ENCODE measurements at places on chromosomes 7 and 10.

- no peak for DNase-seq
Observed at GRCh38 chr10:113316506-113316905, 236.3 kb upstream of the HABP2 start.

- DNase-seq, result no peak
Observed at GRCh38 chr10:102115775-102116174, 4.4 kb downstream of the LDB1 start.

DNA sequence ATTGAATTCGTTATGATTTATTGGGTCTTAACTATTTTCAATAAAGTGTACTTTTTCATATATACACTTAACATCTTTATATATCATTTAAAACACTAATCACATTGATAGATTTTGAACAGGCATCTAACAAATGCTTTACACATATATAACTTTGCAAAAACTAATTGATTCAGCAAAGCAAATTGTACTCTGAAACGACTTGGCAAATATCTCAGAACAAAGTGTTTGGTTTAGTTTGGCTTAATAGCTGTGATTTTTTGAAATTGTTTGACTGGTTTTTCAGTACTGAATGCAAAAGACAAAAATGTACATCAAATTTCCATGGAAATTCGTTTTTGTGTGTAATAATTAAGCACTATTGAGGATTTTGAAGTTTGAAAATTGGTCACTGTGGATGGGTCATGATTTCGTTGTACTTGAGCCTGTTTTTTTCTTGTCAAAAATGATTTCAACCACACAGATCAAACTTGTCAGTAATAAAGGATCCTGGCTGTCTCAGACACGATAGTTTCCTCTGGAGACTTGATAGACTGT, 125.3 kb upstream of the SLC25A13 start:
- DNase-seq, result no peak

GRCh38 chr7:29833929-29834328, 27.6 kb downstream of the WIPF3 start:
- no peak for DNase-seq

GRCh38 chr10:18297659-18298058, 157.4 kb downstream of the CACNB2 start:
- DNase-seq, result no peak

- peak; percentile 61 for DNase-seq
Observed at GRCh38 chr7:149670288-149670687, 103.1 kb downstream of the ZNF467 start.

GRCh38 chr7:5652118-5652517, 129.3 kb downstream of the RNF216 start:
- DNase-seq, result no peak

DNA sequence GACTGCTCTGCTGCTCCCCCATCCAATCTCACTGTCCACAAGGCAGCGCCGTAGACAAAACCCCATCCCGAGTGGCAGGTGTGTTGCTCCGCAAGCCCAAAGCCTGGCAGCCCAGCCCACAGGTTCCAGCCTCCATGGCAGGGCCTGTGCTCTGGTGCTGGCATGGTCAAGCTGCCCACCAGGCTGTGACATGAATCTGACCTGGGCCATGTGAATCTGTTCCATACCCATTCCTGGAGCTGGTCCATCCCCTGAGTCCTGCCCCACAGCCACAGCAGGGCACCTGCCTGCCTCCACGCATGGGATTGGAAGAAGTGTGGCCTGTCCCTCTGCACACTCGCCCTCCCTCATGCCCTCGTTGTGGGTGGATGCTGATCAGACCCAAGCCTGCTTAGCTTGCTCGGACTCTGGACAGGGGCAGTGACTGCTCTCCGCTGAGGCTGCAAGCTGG, 128.8 kb downstream of the PTPN20 start:
- DNase-seq, result no peak

DNA sequence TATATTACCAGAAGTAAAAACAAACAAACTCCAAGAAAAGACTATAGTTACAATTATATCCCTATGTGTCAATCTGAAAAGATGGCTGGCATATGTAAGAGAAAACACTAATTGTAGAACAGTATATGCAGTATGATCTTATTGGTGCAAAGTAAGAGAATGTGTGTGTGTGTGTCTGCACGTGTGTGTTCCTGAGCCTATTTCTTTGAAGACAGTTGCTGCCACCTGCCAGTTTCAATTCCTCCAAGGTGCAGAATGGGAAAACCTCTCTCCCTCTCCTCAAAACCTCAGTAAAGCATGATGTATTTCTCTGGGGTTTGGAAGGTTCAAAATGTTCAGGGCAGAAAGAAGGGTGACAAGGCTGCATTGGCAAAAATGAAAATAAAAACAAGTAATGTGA, 8.8 kb upstream of the SFTPA1 start:
- DNase-seq, result no peak

- no peak for DNase-seq
Observed at GRCh38 chr10:70914316-70914864, 26.0 kb upstream of the PCBD1 start.

DNA sequence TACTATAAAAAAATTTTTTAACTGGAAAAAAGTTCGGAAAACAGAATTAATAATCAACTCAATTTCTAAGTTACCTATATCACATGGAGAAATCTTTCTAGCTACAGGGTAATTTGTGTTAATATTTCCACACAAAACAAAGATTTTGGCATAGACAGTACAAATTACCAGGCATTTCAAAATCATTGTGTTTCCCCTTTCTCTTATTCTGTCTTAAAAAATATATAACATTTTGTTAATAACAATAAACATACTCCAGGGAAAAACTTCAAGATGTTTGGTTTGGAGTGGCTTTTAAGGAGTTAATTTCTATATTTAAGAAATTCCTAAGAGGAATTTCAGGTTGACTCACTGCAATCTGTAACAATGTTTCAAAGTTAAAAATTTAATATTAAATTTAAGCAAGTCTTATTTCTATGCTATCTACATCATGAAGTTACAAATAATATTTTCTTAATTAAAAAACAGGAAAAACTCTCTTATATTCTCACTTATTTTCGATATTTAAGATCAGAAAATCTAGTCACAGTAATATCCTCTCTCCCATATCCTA, 132.6 kb downstream of the NRBF2 start:
- no peak for DNase-seq

DNA sequence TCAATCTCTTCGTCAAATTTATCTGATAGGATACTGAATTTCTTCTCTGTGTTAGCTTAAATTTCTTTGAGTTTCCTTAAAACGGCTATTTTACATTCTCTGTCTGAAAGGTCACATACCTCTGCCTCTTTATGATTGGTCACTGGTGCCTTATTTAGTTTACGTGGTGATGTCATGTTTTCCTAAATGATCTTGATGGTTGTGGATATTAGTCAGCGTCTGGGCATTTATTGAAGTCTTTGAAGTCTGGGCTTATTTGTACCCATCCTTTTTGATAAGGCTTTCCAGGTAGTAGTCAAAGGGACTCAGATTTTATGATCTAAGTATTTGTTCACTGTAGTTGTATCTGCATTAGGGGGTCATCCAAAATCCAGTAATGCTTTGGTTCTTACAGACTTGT, 1407.5 kb upstream of the LRRTM3 start:
- no peak for DNase-seq

DNA sequence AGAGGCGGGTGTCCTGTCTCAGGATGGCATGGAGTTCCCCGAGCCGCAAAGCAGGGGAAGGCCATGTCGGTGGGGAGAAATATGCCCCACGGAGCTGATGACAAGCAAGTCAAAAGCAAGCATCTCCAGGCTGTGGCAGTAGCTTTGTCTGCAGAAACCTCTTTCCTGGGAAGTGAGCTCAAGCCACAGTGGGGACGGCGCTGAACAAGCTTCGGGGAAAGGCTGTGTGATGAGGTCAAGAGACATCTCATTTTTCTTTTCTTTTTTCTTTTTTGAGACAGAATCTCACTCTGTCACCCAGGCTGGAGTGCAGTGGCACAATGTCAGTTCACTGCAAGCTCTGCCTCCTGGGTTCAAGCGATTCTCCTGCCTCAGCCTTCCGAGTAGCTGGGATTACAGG, 62.6 kb downstream of the ELFN1 start:
- DNase-seq, result no peak

GRCh38 chr10:132298038-132298881, 9.5 kb downstream of the STK32C start:
- no peak for DNase-seq

- no peak for DNase-seq
Observed at GRCh38 chr10:79249186-79250121, 97.8 kb upstream of the PPIF start.

DNA sequence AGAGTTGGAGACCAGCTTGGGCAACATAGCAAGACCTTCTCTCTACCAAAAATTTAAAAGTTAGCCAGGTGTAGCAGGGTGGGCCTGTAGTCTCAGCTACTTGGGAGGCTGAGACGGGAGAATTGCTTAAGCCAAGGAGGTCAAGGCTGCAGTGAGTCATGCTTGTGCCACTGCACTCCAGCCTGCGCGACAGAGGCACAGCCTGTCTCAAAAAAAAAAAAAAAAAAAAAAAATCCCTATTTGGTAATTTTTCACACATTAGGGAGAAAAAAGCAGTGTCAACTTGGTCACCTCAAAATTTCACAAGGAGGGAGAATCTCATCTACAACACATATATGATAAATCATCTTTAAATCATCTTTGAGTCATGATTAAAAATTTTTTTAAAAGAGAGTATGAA, 6.4 kb upstream of the ZNF398 start:
- DNase-seq, result no peak

- DNase-seq, result no peak
Observed at GRCh38 chr7:131941291-131941690, 384.9 kb upstream of the PODXL start.

- DNase-seq, result no peak
Observed at GRCh38 chr10:93071674-93072224, 1.9 kb upstream of the CYP26A1 start.

DNA sequence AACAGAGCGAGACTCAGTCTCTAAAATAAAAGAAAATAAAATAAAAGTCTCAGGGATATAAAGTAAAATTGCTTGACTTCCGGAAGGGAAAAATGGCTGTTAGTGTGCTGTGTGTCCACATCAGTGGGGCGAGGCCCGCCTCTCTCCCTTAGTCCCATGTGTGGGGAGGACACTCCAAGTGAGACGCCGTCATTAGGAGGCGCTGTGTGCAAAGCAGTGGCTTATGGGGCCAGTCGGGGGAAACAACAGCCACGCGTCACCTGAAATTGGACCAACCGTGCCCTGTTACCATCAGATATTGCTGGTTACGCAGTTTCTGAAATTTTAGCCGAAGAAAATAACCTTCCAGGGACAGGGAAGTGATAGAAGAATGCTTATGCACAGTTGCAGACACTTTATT, 15.8 kb downstream of the SFXN4 start:
- no peak for DNase-seq

DNA sequence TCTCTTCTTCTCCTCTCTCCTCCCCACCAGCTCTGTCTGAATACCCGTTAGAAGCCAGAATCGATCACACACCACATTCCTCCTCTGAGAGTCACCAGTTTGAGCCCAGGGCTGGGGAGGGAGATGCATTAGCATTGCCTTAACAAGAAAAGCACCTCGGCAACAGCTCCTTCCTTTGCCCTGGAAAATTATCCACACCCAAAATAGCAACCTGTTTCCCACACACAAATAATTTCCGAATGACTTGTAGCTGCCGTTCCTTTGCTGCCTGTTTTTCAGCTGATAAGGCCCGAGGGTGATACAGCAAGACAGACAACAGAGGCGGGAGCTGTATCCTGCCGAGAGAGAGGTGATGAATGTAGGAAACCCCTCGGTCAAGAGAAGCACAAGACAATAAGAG, 91.3 kb downstream of the CPXM2 start:
- no peak for DNase-seq

GRCh38 chr10:42812028-42812427, 29.4 kb downstream of the BMS1 start:
- DNase-seq, result no peak

DNA sequence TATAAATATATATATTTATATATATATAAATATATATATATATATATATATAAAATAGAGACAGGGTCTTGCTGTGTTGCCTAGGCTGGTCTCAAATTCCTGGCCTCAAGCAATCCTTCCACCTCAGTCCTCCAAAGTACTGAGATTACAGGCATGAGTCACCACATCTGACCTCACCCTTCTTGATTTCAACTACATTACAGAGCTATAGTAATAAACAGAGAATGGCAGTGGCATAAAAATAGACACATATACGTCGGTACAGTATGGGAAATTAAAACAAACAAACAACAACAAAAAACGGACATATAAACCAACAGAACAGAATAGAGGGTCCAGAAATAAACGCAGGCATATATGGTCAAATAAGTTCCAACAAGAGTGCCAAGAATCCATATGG, 77.6 kb upstream of the PPP1R3A start:
- no peak for DNase-seq

- DNase-seq, result no peak
Observed at GRCh38 chr10:95382174-95382573, 91.4 kb upstream of the PDLIM1 start.

DNA sequence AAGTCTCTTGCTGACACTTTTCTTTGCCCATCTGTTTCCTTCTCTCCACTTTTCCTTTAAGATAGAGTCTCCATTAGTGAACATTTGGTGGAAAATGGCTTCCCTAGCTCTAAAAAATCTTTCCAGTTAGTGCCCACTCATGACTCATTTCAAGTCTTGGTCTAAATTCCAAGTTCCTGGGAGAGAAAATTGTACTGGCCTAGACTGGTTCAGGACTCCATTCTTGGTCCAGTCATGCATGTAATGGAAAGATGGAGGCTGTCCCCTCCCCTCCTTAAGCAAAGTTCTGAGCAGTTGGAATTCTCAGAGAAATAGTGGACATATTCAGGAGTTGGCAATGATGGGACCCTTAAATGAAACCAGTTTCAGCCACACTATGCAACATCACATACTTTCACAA, 3.8 kb upstream of the ALDH18A1 start:
- DNase-seq, result no peak

DNA sequence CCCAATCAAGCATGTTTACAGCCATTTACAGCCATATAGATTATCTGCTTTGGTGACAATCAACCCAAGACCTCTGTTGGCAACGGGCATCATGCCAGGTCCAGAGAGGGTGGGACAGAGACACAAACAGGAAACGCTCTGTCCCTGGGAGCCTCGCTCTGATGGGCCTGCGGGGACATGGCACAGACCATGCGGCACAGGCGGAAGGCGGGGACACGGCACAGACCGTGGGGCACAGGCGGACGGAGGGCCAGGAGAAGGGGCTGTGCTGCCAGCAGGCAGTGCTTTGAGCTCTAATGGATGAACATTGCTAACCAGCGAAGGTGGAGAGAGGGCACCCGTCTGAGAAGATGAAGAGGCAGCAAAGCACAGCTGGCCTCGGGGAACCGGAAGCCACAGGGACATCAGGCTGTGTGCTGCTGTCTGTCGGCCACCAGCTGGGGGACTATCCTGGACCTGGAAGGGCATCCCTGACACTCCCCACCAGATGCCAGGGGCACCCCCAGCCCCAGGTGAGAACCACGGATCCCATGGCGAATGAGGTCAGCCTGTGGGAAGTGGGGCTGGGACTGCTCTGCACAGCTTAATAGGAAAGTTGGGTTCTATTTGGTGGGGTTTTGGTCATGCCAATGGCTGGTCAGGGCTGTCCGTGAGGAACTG, 61.0 kb downstream of the DIP2C start:
- DNase-seq, result no peak

DNA sequence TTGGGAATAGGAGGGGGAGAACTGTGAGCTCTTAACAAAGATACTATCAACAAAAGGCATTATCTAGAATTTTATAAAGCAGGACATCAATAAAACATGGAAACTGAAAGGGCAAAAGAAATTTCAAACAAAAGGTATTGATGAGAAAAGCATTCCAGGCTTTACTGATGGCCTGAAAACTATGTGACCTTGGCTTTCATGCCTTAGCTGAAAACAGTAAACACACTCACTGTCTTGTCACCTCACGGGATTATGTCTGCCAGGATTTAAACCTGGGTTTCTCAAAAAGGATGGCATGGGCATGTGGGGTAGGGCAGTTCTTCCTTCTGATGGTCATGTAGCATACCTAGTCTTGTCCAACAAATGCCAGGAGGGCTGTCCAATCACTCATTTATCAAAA, 22.9 kb downstream of the DOCK4 start:
- no peak for DNase-seq
